Iris pigment epithelial cell (primary cell): ENCODE measurements at places on chromosomes 6 and 20.

GRCh38 chr6:7050004-7050403 is 57.8 kb upstream of the RREB1 start:
- DNase-seq, result no peak

DNA sequence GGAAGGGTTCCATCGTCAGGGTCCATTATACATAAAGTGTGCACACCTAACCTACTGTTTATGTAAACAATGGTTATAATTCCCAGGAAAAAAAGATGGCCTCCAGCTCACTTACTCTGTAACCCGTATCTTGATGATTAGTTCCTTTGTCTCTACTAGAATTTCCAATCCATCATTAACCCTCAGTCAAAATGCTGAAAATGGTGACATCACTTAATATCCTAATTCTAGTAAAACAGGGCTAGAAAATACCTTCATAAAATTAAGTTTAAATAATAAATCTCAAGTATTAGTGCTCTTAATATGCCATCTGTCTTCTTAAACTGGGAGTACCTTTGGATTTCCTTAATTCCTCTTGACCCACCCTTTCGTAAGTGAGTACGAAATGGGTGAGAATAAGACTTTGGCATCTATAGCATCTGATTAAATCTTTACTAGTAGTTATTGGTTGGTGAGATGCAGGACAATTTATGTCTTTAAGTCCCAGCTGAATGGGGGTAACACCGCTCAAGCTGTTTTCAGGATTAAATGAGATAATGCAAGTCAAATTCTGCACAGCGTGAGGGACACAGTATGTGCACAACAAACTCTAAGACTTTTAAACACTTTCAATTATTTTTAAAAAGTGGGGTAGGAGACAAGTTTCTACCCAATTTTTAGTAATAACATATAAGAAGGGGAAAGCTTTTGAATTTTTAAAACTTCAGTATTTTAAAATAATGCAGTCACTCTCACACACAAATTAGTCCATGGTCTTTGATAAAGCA is 1.6 kb downstream of the HMGN3 start:
- DNase-seq, result no peak

DNA sequence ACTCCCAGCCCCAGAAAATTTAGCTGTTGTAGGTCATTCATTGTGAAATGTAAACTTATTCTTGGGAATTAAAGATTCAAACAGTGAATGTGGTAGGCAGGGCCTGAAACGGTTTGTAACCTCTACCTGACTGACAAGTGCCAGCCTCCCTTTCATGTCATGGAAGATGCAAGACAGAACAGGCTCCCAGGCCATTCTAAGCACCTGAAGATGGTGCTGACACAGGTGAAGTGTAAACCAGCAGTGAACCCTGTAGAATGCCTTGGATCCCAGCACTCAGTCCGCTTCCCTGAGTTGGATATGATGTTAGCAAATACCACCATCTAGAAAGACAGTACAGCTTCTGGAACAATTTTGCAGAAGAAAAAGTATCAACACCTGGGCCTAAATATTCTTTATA is 19.3 kb downstream of the CYP24A1 start:
- no peak for DNase-seq

DNA sequence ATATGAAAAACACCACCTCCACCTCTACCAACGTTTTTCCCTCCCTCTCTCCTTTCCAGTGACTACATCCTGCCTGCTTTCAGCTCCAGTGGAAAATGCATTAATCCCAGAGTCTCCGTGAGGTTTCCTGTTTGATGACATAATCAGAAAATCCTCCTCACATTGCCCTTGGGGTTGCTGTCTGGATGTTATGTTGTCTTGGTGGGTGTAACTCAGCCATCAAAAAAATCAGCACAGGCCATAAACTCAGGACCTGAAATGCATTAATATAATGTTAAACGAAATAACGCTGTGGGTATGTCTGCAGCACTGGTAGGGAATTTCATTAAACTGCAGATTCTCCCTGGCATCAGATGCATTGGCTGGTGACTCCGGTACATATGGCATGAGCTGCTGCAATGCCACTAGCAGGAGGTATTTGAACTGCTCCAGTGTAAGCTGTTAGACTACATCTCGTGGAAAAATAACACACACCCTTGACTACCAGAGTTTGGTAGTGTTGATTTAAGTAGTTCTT is 297.8 kb downstream of the PRL start:
- DNase-seq, result peak; percentile 84

DNA sequence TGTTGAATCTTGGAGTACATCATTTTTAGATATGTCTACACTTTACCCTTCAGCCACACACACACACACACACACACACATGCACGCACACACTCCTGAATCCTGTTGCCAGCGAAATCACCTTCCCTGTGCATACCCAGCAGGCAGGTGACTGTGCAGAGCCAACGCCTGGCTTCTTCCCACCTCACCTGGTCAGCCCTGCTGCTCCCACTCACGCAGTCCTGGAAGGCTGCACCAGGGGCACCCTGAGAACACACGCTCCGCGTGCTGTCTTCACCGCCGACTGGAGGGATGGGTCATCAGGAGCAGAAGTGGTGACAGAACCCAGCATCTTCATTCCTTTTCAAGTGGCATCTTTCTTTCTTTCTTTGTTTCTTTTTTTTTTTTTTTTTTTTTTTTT is 94.6 kb downstream of the TBXT start:
- no peak for DNase-seq
